ENCODE measurements at places on chromosomes 3 and 15.

DNA sequence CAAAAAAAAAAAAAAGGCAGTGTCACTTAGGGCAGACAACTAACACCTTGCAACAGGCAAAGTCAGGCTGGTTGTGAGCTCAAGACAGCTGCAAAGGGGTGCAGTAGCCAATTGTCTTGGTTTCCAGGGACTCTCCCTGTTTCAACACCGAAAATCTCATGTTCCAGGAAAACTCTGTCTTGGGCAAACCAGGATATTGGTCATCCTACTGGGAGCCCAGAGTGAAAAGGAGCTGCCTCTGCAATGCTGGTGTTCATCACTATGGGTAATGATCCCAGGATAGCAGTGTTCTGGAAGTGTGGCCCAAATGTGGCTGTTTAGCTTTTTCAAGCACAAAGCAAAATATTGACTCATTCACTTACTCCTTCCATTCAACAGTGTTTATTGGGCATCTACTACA lies 82.6 kb downstream of the ARHGAP31 start:
- DNase-seq: no peak

GRCh38 chr15:58506064-58506490 lies 74.3 kb downstream of the LIPC start:
- DNase-seq: no peak

DNA sequence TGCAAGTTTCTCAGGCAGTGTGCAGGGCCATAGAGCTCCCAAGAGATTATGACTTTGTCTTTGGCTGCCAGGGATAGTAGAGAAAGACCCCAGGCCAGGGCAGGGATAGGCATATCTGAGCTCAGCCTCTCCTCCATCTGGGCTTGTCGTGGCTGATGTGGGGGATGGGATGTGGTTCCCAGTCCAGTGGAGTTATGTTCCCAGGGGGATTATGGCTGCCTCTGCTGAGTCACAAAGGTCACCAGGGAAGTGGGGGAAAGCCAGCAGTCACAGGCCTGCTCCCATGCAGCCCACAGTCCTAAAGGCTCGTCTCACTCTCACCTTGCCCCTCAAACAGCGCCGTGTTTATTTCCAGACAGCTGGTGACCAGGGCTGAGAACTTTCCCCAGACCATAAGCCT lies 354.9 kb downstream of the SI start:
- no peak for DNase-seq

DNA sequence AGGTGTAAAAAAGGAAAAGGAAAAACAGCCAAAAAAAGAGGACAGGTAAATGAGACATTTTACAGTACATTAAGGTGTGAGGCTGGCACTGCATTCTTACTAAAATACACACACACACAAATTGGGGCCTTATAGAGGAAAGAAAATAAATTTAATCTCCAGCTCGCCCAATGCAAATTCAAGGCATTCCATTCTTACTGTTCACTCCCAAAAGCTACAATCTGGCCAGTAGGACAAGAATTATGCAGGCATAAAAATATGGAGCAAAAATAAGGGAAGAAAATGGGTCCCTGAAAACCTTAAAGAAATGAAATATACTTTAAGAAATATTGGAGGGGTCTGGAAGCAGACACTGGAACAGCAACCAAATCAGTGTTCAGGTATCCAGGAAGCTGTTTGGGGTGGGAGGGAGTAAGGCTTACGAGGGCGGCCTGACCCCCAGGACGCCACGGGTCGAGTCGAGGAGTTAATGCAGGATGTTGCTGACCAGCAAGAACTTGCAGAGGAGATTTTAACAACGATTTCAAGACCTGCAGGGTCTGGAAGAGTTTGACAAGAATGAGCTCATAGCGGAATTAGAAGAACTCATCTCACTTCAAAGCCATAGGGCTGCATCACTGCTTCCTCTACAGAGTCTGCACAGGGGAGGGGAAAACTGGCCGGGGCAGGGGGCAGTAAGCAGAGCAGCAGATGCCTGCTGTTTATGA lies 245.5 kb downstream of the TBL1XR1 start:
- DNase-seq: no peak

- DNase-seq: no peak
Observed at GRCh38 chr3:187765342-187765741, 20.1 kb upstream of the BCL6 start.

DNA sequence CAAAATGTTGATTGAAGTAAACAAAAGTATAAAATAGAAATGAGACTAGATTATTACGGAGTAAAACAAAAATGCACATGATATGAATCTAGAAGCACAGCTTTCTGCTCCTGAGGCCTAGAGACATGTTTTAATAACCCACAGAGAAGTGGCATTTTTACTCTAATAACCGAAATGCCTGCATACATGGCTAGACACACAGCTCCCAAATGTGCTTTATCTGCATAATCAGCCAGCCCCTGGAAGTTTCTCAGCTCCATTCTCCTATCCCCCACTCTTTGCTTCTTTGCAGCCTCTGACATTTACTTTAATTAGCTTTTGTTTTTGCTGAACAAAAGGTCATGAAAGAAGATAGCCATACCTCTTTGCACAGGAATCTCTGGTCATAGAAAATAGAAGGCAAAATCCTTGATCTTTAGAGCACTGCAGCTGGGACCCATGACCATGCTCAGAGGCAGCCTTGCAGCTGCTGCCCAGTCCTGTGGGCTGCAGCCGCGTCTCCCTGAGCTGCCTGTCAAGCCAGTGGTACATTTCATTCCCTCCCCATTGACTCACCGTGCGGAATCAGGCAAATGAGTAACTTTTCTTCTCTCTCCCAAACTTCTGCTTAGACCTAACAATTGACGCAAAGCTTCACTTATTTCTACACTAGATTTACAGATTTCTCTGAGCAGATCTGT lies at the start of gene VEPH1:
Gene VEPH1 (minus strand): TSS at position 501 of the 680 bp plus-strand sequence. CDS start 8,067 bp downstream, outside the sequence.
- DNase-seq: no peak

DNA sequence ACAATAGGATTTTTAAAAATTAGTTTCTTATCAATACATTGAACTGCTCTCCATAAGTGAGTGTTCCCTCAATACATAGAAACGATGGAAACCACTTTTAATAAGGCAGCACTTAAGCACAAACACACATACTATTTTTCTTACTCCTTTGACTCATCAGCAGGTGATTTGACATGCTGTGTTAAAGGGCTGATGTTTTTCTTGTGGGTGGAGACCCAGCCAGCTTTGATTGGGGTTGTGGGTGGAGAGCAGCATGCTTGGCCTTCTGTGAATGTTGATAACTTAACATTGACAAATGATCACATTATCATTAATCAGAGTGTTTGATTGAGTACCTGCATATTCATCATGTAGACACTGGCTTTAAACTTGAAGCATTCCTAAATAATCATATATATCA lies 223.0 kb upstream of the DPH6 start:
- no peak for DNase-seq

GRCh38 chr3:125470671-125471070 lies 49.3 kb downstream of the SNX4 start:
- DNase-seq: no peak

- DNase-seq: no peak
Observed at GRCh38 chr3:143348486-143349327, 229.1 kb downstream of the CHST2 start.

GRCh38 chr3:128689060-128689459 lies 36.9 kb upstream of the RAB7A start:
- DNase-seq: no peak

DNA sequence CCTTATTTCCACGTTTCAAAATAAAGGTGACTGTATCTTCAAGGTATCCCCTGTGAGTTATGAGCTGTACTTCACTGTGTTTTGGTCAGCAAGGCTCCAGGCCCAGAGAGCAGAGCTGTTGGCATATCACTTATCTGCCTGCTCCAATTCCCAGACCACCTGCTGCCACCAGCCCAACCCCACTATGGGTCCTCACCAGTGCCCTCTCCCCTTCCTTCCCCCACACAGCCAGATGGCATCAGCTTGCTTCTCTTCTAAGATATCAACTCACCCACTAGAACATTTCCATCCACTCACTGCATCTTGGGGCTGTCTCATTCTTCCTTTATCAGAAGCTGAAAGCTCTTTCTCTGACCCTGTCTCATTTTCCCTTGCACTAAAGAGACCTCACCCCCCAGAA lies 136.9 kb upstream of the EIF1B start:
- no peak for DNase-seq

- DNase-seq: no peak
Observed at GRCh38 chr15:27677951-27678350, 421.2 kb downstream of the OCA2 start.

DNA sequence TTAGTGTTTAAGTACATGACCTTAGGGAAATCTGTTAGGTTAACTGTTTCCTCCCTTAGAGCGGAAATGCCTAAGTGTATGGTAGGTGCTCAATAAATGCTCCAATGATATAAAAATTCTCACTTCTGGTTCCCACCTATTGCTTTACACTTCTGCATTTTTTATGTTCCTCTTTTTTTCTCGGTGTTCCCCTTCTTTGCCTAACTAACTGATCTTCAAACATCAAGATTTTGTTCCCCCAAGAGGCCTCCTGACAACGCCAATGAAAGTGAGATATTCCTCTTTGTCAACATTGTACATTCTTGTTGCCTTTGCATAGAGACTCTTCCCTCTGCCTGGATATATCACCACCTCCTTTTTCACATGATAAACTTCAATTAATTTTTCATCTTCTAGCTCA lies 17.4 kb downstream of the SLC35A5 start:
- DNase-seq: no peak

GRCh38 chr3:59101231-59101736 lies 51.5 kb upstream of the CFAP20DC start:
- DNase-seq: no peak

DNA sequence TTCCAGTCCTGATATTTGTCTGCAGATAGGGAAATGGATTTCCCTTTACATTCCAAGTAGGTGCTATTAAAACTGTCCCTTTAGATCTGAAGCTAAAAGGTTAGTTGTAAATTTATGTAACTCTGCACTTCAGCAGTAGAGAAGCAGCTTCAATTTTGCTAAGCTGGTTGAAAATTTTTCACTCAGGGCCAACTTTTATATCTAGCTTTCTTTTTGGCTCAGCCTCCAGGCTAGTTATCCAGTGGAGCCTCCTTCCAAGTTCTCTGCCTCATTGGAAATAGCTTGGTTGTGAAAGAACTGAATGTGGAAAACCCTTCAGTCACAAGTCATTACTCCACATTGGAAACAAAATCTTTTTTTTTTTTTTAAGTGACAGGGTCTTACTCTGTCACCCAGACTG lies 8.2 kb upstream of the ZNF660 start:
- no peak for DNase-seq

GRCh38 chr3:52195823-52196331 lies 2.1 kb upstream of the ALAS1 start:
- no peak for DNase-seq

GRCh38 chr3:107387555-107387954 lies 10.3 kb downstream of the CCDC54 start:
- DNase-seq: no peak

GRCh38 chr3:106379251-106379750 lies 510.5 kb upstream of the CBLB start:
- no peak for DNase-seq

All from stimulated activated CD4-positive, alpha-beta T cell treated with anti-CD3 and anti-CD28 coated beads, TNF-alpha, amount 100 ng/mL, for 1 hour (primary cell).